ENCODE measurements at places on chromosomes 6 and 20.

- H3K27ac ChIP-seq, result no peak overlapping the region
- H3K4me3 ChIP-seq, result no peak overlapping the region
- H3K4me1 ChIP-seq, result no peaks in the 10 kb centered on the region
- H3K36me3 ChIP-seq, result no peaks in the 10 kb centered on the region
Observed at GRCh38 chr6:167956983-167957492, 40.4 kb upstream of the KIF25 start.

GRCh38 chr20:22382742-22383141 is 201.6 kb downstream of the FOXA2 start:
- DNase-seq, result no peak
- H3K4me1 ChIP-seq, result no peaks in the 10 kb centered on the region
- H3K4me3 ChIP-seq, result no peak overlapping the region
- no peaks in the 10 kb centered on the region for H3K36me3 ChIP-seq
- H3K27me3 ChIP-seq, result no peaks in the 10 kb centered on the region
- H3K27ac ChIP-seq, result no peak overlapping the region

DNA sequence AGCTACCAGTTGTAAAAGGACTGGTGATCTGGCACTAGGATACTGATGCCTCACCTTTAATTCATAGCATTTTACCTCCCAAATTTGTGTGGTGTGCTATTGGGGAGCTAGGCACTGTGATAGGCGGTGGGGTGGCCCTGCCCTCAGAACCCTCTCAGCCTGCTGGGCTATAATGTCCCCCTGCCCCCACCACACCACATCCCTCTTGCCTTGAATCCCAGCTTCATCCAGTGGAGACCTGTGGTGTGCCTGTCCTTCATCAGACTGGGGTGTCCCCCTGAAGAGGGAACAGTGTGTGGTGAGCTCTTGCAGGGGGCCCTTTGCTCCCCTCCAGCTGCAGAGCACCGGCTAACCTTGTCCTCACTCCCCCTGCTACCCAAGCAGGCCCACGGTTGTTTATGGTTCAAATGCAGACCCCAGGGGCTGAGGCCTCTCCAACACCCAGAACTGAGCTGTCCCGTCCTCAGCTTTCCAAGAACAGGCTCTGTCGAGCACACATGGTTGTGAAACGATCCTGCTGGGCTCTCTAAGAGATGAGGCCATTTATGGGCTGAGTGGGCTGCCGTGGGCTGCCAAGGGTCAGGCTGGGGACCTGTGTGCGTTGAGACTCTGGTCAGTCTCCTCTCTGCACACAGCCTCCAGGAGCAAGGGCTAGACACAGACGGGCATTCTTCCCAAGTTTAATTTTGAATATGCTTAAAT is 26.9 kb upstream of the VEGFA start:
- H3K27ac ChIP-seq, result no peak overlapping the region
- peaks cover 2% of the 10 kb centered on the region for H3K4me1 ChIP-seq
- H3K36me3 ChIP-seq, result no peaks in the 10 kb centered on the region
- H3K4me3 ChIP-seq, result no peak overlapping the region
- no peaks in the 10 kb centered on the region for H3K27me3 ChIP-seq

GRCh38 chr6:151166180-151166579 is 73.6 kb upstream of the AKAP12 start:
- no peak overlapping the region for H3K27ac ChIP-seq
- no peak overlapping the region for H3K4me3 ChIP-seq
- no peaks in the 10 kb centered on the region for H3K36me3 ChIP-seq
- H3K4me1 ChIP-seq, result no peaks in the 10 kb centered on the region
- no peaks in the 10 kb centered on the region for H3K27me3 ChIP-seq

DNA sequence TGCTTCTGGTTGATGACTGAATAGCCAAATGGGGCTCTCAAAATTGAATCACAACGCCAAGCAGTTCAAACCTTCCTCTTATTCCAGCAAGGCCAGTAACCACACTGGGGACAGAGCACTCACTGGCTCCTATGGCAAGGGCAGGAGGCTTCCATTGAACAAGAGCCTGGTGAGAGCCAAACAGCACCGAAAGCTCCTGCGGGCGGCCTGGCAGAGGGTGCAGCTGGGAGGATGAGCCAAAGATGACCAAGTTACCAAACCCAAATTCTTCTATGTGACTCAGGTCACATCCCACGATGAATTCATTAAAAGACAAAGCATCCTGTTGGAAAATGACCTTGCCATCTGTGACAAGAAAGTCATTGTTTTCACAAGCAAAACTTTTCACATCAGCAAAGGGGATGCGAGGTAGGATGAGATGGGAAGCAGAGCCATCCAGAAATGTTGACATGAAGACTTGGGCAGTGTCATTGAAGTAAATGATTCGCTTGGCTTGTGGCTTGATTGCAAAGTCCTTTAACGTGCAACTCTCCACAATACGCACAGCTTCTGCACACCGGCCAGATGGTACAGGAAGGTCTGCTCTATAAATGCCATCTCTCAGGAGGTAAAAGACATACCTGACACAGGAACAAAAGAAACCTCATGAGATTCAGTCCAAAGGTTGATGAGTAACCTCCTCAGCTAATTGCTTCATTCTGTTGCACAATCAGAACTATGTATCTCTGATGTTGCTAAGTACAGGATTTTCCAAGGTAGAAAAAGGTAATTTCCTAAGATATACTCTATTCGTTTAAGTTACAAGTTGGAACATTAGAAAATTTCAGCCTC is 36.3 kb downstream of the ROS1 start:
- no peaks in the 10 kb centered on the region for H3K36me3 ChIP-seq
- H3K4me1 ChIP-seq, result no peaks in the 10 kb centered on the region
- no peak for DNase-seq
- no peak overlapping the region for H3K4me3 ChIP-seq
- H3K27me3 ChIP-seq, result no peaks in the 10 kb centered on the region
- H3K27ac ChIP-seq, result no peak overlapping the region

GRCh38 chr6:22078802-22079545 is 217.9 kb downstream of the PRL start:
- H3K36me3 ChIP-seq, result peaks cover 30% of the 10 kb centered on the region
- H3K4me1 ChIP-seq, result peaks cover 6% of the 10 kb centered on the region
- no peak for DNase-seq
- H3K27me3 ChIP-seq, result no peaks in the 10 kb centered on the region

DNA sequence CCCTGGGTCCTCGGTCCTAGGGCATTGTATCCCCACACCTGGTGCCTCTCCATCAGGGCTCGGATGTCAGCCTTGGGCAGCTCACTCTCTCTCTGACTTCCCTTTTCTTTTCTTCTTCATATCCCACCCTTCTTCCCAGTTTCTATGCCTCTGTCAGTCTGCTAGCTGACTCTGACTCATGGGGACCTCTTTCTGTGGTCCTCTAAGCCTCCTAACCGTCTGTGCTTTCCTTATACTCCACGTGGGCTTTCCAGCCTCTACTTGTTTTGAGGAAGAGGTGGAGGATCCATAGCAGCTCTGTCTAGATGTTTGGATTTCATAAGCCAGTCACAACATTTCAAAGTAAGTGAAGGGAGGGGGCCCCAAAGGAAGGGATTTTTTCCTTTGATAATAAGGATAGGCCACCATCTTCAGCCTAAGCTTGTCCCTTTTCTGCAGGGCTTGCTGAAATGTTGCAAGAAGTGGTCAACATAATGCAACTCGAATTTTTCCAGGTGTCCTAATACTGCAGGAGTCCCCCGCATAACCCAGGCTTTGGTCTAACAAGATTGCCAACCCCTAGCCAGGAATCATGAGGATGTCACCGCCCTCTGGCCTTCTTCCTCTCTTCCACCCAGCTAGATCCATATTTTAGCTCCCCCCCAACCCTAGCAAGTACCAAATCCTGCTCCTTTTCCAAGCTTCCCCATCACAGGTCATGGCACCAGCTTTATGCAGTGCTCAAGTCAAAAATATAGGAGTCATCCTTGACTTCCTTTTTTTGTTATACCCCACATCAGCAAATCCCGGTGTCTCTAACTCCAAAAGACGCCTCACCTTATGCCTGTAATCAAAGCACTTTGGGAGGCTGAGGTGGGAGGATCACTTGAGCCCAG is 8.7 kb upstream of the PLTP start:
- H3K27ac ChIP-seq, result peak overlapping the region; percentile 40
- H3K4me1 ChIP-seq, result peaks cover 7% of the 10 kb centered on the region
- DNase-seq, result no peak
- H3K27me3 ChIP-seq, result peaks cover 6% of the 10 kb centered on the region
- no peak overlapping the region for H3K4me3 ChIP-seq

- H3K36me3 ChIP-seq, result no peaks in the 10 kb centered on the region
- no peaks in the 10 kb centered on the region for H3K27me3 ChIP-seq
- no peaks in the 10 kb centered on the region for H3K4me1 ChIP-seq
- no peak overlapping the region for H3K27ac ChIP-seq
- no peak for DNase-seq
- no peak overlapping the region for H3K4me3 ChIP-seq
Observed at GRCh38 chr20:14556206-14556605, 218.8 kb upstream of the FLRT3 start.

DNA sequence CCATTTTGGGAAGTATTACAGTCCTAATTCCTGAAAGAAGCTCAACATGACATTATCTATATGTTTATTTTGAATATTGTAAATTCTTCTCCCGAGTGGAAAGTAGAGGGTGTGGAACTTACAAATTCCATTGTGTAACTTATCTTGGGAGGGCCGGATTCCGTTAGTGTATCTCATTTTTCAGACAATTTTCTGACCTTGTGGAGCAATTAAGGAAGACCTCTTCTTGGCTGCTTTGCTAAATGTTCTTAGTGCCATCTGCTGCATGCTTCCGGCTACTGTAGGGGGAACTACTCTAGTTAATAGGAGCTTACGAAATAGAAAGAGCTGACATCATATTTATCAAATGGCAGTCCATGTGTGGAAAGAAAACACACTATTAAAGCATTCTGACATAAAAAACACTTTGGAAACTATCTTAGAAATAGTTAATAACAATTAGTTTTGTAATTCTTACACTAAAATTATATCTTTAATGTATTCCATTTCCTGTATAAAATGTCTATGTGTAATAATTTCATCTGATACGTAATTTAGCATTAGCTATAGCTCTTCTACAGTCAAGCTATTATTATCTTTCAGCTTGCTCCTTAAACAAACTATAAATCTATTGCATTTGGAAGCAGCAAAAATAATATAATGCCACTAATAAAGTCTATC is 41.5 kb upstream of the KCNQ5 start:
- no peak overlapping the region for H3K27ac ChIP-seq
- H3K27me3 ChIP-seq, result no peaks in the 10 kb centered on the region
- H3K4me1 ChIP-seq, result no peaks in the 10 kb centered on the region
- no peak overlapping the region for H3K4me3 ChIP-seq
- no peak for DNase-seq

- no peaks in the 10 kb centered on the region for H3K4me1 ChIP-seq
- no peaks in the 10 kb centered on the region for H3K27me3 ChIP-seq
- no peaks in the 10 kb centered on the region for H3K36me3 ChIP-seq
- DNase-seq, result no peak
- H3K4me3 ChIP-seq, result no peak overlapping the region
- no peak overlapping the region for H3K27ac ChIP-seq
Observed at GRCh38 chr6:48691420-48691819, 580.4 kb upstream of the PTCHD4 start.

DNA sequence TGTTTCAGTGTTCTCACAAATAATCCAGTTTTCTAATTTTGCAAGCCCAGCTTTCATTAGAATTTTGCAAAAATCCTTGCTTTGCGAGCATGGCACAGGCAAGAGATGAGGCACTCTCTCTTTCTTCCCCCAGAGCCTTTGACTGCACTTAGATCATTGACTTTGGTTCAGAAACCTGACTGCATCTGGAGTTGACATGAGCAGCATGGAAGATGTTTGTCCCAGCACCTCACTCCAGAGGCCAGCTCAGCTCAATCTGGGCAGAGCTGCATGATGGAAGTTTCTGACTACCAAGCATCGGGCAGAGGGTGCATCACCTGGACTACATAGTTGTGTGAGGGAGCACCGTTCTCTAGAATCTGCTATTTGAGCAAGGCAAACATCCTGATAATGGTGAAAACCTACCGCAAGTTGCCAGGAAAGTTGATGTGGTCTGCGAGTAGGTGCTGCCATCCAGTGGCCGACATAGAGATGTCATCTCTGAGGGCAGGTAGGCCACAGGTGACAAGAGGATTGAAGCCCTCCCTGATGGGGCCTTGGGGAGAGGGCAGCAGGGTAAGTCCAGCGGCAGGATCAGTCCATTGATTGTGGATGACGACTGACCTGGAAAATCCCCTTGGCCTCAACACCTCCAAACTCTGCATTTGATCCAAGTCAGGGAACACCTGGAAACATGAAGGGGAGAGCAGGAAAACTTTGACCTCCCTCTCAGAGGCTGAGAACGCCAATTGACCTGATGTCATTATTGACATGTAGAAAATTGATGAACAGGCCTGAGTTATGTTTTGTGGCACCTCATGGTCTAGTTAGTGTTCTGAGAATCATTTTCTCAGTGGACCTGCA is 3.8 kb upstream of the LPA start:
- no peaks in the 10 kb centered on the region for H3K4me1 ChIP-seq
- no peak for DNase-seq
- no peak overlapping the region for H3K27ac ChIP-seq
- no peaks in the 10 kb centered on the region for H3K27me3 ChIP-seq
- no peaks in the 10 kb centered on the region for H3K36me3 ChIP-seq

GRCh38 chr6:90385759-90386313 is 89.2 kb upstream of the BACH2 start:
- no peak overlapping the region for H3K27ac ChIP-seq
- H3K4me1 ChIP-seq, result peaks cover 3% of the 10 kb centered on the region
- no peak overlapping the region for H3K4me3 ChIP-seq
- no peak for DNase-seq
